ENCODE measurements at places on chromosomes 2 and 18. TPM values are rescaled to one million over a fixed set of nuclear protein-coding genes. Genes with fewer than 3 reads are reported as not detected.

The FSHR gene
- total RNA-seq = not detected

The DUSP2 gene
- total RNA-seq = 0.41 TPM

The ALLC gene
- total RNA-seq = not detected

The ABHD1 gene
- total RNA-seq = 1.6 TPM

The CPS1 gene
- 13.2 TPM for total RNA-seq

The SOCS6 gene
- total RNA-seq = 31.4 TPM

The RALBP1 gene
- total RNA-seq = 26.5 TPM

The HNRNPLL gene
- total RNA-seq = 17.8 TPM

The ALPP gene
- 5.2 TPM for total RNA-seq

The C2orf80 gene
- total RNA-seq = not detected

The VIT gene
- not detected for total RNA-seq

The SMPD4 gene
- total RNA-seq = 79.4 TPM

The TAF4B gene
- total RNA-seq = 4.6 TPM

The POU3F3 gene
- not detected for total RNA-seq

The CIB4 gene
- 0.38 TPM for total RNA-seq

The PLB1 gene
- total RNA-seq = 2.4 TPM

The PLEKHM3 gene
- 3.3 TPM for total RNA-seq

The LIMS2 gene
- 6.5 TPM for total RNA-seq

The LAMA1 gene
- total RNA-seq = 0.06 TPM

The FAP gene
- total RNA-seq = 0.15 TPM

The FEV gene
- total RNA-seq = not detected

The TACR1 gene
- total RNA-seq = 0.06 TPM

The GNAL gene
- total RNA-seq = 6.0 TPM

The PTH2R gene
- total RNA-seq = not detected

The SLC8A1 gene
- 0.34 TPM for total RNA-seq

The BMP10 gene
- not detected for total RNA-seq

The TTC39C gene
- 17.2 TPM for total RNA-seq

The TP53I3 gene
- total RNA-seq = 275 TPM

The SH3RF3 gene
- total RNA-seq = 0.61 TPM

The BCL11A gene
- total RNA-seq = 0.02 TPM

The MARCHF4 gene
- 27.4 TPM for total RNA-seq

The NT5DC4 gene
- total RNA-seq = not detected

The SPATA3 gene
- total RNA-seq = not detected

The ALKAL2 gene
- total RNA-seq = not detected

The KRTCAP3 gene
- total RNA-seq = not detected

The TUBA3E gene
- total RNA-seq = 3.6 TPM

The LRRC30 gene
- total RNA-seq = not detected

The BOLL gene
- not detected for total RNA-seq

The RGPD4 gene
- total RNA-seq = not detected

Measured in A549 treated with Mapracorat at 1 μM for 4 hours (cell line).